ENCODE measurements at places on chromosomes 7 and 10.

DNA sequence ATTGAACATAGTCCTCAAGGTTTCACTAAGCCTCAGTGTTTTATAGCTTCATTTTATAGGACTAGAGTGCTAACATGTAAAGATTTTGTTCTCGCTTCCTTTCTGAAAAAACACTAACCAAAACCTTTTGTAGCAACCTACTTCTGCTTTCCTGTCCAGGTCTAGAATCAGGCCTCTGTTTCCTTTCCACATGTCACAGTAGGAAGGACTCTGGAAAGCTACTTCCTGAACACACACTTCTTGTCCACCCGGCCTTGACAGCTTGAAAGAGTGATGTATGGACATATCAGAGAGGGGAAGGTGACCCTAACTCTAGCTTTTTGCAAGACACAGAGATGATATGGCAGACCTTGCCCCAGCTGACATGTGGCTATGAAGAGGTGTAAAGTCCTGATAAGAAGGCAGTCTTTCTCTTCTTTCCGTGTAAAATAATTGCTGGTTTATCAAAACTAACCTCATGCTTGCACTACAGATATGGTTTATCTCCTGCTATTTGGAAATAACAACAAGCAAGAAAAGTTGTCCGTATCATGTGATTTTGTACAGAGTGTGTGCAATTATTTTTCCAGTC is 175.4 kb downstream of the SKAP2 start:
- DNase-seq, result no peak

DNA sequence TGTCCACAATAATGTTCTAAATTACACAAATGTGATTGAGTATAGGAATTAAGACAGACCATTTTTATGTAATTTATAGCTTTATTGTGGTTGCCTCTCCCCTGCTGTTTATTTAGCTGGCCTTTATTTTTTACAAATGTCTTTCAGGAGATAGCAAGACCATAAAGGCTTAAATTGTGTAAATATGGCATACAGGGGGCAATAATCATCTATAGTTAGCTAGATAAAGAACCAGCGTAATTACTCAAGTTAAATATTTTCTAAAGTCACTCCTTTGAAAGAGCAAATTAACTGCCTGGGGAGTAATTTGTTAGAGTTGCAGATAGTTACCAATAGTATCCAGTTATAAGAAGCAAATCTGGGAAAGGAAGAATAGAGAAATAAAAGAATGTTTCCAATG is at the start of gene MALRD1:
Gene MALRD1, plus strand, starts transcription at position 313 of the 400 bp plus-strand sequence. CDS start 138 bp downstream, outside the sequence.
- DNase-seq, result peak; percentile 54

- DNase-seq, result no peak
Observed at GRCh38 chr7:41808541-41808940, 105.7 kb upstream of the INHBA start.

- no peak for DNase-seq
Observed at GRCh38 chr10:10902951-10903350, 114.7 kb upstream of the CELF2 start.

GRCh38 chr7:149690688-149691446 is 82.5 kb downstream of the ZNF467 start:
- DNase-seq, result no peak

GRCh38 chr7:12737373-12737772 is 49.9 kb downstream of the ARL4A start:
- no peak for DNase-seq

GRCh38 chr7:50164559-50165170 is 71.6 kb upstream of the ZPBP start:
- DNase-seq, result no peak

DNA sequence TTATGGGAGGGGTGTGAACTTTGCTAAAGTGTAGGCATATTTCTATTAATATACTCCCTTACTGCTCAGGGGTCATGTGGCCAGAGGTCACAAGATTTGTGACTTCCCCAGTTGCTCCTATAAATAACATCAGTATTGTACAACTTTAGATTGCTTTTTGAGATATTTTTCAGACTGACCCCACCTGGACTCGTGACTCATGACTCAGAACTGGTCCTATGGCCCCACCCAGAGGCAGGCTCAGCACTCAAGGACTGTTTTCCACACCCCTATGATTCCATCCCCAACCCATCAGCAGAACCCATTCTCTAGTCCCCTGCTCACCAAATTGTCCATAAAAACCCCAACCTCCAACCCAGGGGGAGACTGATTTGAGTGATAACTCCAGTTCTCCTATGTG is 2.7 kb upstream of the CUL2 start:
- DNase-seq, result no peak

DNA sequence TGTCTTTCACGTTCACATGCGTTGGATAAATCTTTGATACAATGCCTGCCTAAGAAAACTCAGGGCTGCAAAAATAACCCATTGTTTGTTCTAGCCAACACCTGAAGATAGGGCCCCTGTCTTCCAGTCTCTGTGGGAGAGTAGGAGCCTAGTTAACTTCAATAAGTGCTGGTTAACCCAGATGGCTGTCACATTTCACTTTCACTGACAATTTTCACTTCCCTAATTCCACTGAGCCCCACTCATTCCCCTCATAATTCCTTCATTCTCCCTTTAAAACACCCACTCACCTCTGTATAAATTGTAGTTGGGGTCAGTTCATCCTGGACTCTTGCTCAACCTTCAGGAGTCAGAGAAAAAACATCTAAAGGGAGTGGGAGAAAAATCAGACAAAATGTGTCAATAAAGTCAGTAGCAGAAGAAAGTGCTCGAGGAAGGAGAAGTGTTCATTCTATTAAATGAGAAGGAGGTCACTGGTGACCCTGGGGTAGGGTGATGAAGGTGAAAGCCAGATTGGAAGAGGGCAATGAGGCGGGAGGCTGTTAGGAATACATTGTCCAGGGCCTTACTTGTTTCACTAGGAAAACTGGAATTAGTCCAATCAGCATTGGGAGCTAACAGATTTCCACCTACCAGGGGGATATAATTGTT is 51.2 kb upstream of the ABI1 start:
- no peak for DNase-seq

DNA sequence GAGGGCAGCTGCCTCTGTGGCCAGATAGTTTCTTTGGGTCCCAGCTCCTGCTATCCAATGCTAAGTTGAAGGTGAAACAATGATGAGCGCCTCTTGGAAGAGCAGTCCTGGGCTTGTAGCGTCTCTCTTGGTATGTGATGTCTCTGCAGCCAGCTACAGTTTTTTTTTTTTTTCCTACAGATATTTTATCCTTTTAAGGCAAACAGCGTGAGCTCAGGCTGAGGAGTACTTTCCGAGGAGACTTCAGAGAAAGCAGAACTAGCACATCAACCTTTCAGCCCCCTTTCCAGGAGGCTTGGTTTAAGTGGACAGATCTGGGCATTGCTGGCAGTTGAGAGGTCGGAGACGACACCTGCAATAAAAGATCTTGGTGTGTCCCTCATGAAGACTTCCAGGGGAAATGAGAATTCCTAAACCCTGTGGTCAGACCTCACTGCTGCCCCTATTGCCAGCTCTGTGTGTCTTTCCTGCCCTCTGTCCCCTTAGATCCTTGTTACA is 9.1 kb downstream of the PRKG1 start:
- DNase-seq, result no peak

- no peak for DNase-seq
Observed at GRCh38 chr10:1659221-1659791, 78.0 kb downstream of the ADARB2 start.

- no peak for DNase-seq
Observed at GRCh38 chr7:1027242-1028043, 16.9 kb upstream of the GPR146 start.

DNA sequence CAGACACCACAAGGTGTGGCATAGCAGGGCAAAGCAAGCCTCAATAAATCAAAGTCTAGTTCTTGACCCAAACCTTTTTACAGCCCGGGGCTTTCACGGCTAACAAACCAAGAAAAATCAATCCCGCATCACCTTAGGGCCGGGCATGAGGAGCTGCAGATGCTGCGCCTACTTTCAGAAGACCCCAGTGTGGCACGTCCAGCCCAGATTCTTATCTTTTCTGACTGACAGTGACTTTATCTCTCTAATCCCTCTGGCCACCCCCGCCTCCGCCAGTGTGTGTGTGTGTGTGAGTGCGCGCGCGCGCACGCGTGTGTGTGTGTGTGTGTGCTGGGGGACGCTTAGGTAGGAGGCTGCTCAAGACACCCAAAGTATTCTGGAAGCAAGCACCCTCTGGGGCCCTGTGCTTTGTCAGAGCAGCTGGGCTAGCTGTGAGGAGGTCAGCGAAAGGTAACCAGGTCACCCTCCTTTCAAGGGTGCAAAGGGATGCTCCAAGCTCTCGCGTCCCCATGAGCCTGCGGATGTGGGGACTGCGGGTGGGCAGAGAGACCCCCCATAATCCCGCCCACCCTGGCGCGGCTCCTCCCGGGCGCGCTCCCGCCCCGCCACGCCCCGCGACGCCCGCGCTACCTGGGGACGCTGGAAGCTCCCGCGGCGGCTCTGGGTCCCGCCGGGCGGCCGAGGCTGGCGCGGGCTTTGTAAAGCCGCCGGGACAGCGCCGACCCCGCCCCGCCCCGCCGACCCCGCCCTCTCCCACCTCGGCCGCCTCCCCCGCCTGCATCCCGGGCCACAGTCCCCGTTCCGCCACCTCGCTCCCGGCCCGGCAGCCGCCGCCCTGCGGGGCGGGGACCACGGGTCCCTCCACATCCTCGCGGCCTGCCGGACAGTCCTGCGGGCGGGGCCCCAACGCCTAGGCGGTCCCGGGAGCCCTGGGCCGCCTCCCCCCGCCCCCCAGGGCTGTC is 57.1 kb upstream of the RHOBTB1 start:
- DNase-seq, result no peak

DNA sequence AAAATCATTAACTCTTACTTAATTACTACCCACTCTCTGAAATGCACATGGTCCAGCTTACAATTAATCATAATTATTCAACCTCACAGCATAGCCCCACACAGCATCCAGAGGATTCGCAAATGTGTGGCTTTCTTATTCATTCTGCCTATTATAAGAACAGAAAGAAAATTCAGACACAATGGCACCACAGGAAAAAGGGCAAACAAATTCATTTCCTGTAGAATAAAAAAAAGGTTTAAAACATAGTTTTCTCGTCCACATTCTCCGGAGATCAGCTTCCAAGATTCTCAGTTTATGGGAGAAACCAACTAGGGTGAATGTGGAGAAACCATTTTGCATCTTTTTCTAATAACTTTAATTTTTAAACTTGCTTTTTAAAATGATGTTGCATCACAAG is 201.6 kb downstream of the PARD3 start:
- no peak for DNase-seq

- no peak for DNase-seq
Observed at GRCh38 chr10:129483430-129484010, 16.5 kb downstream of the MGMT start.

GRCh38 chr7:25926009-25926408 is 226.0 kb upstream of the NFE2L3 start:
- no peak for DNase-seq

DNA sequence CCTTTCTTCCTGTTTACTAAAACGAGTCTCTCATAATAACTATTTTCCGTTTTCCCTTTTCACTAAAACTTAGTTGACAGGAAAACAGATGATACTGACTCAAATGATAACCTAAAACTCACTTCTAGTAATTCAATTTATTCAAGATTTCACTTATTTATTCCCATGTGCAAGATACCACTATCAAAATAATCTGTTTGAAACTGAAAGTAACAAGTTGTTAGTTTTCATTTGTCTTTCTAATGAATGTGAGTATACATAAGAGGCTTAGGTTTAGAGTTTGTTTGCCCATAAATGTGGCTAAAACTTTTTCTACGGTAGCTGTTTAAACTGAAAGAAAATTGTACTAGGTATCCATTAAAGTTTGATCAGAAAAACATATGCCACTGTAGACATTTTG is 314.9 kb upstream of the STEAP1 start:
- DNase-seq, result no peak

DNA sequence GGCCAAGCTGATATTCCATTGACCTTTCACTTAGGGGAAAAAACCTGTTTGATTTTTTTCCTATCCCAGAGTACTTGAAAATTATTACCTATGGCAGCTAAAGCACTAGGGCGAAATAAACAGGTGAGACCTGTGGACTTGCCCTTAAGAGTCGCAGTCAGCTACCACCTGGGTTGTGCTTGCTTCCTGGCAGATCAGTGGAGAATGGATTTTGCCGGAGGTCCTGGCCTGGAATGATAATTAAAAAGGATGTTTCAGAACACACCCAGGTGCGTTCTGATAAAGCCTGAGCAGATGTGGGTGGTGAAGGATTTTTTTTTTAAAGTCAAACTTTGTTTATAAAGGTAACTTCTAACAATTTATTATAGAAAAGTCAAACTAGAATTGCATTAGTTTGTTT is 59.1 kb downstream of the AUTS2 start:
- DNase-seq, result no peak

DNA sequence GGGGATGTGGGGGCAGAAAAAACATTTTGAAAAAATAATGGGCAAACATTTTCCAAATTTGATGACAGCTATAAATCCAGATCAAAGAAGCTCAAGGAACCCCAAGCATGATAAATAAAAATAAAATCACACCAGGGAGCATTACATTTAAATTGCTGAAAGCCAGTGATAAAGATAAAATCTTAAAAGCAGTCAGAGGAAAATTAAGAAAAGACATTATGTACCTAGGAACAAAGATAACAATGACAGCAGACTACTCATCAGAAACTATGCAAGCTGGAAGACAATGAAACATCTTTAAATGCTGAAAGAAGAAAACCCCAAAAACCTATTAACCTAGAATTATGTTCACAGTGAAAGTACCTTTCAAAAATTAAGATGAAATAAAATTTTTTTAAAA is 23.3 kb downstream of the NEUROG3 start:
- DNase-seq, result no peak

GRCh38 chr7:113289140-113289740 is 170.9 kb upstream of the SMIM30 start:
- peak; percentile 24 for DNase-seq

GRCh38 chr7:157688533-157689268 is 351.9 kb downstream of the DNAJB6 start:
- no peak for DNase-seq

- no peak for DNase-seq
Observed at GRCh38 chr10:91033324-91033950, 112.5 kb upstream of the ANKRD1 start.

DNA sequence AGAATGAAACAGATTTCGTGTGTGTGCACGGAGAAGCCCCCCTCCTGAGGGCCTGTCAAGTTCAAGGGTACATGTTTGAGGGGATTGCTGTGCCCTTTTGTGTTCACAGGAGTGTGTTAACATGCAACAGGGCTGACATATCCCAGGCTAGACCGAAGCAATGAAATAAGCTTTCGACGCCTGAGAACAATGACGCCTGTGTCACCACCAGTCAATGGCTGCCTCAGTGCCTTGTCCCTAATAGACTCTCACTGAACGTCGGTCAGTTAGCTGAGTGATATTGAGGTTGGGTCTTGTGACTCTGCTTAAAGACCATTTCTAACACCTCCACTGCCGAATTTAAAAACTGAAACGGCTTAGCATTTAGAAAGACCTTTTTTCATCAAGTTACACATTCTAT is 175.2 kb upstream of the TCF7L2 start:
- peak; percentile 19 for DNase-seq

DNA sequence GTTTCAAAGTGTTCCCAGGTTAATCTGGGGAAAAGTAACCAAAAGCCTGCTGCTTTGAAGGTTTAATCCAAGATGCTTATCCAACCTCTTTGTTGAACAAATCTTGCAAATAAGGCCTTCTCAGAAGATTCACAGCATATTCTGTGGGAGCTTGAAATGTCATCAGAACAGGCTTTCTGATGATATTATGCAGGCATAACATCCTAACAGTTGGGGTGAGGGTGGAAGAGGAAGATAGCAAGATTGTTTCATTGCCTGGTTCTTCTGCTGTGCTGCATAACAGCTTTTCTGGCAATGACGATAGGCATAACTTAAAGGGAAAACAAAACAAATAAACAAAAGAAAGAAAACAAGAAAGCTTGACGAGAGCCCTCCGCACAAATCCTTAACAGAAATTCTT is 217.4 kb downstream of the PHF14 start:
- no peak for DNase-seq

- DNase-seq, result peak; percentile 92
Observed at GRCh38 chr7:29332042-29332811, 137.7 kb downstream of the CHN2 start.
